Spinal cord (tissue), 10 donors: ENCODE measurements at places on chromosomes 7 and 10.

DNA sequence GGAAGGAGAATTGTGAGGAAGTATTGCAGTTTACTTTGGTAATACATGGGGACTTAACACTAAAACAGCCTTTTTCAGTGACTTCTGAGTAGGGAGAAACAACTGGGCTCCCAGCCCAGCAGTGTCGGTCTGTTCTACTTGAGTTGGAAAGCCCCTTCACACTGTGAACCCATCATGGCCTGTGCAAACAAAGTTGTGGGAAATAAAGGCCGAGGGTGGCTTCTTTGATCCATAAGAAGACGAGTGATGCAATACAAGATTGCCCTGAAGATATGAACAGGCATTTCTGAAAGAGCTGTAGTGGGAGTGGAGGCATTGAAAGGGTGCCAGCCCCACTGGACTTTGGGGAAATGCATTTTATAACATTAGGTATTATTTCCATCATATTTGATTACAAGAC is 28.3 kb downstream of the C10orf120 start:
- DNase-seq, result no peak

DNA sequence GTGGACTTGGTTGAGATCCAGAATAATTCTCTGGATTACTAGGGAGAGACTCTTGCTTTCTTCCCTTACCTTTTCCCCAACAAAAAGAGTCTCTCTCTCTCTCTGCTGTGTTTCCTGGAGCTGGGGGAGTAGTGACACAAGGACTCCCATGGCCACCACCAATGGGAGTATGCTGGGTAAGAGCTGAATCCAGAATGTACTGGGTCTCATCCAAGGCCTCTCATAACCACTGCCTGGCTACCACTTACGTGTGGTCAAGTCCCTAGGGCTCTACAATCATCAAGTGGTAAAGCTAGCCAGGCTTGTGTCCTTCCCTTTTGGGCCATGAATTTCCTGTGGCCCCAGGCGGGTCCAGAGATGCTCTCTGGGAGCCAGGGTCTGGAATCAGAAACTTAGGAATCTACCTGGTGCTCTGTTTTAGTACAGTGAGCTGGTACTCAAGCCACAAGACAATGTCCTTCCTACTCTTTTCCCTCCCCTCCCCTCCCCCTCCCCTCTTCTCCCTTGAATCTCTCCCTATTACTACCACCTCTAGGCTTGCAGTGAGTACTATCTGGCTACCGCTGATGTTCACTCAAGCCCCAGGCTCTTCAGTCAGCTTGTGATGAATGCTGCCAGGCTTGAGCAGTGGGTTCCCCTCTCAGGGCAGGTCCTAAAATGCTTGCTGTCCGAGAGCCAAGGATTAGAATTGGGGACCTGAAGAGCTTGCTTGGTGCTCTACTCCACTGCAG is 196.6 kb downstream of the BBS9 start:
- no peak for DNase-seq

GRCh38 chr10:113859261-113859660 is 4.8 kb downstream of the NHLRC2 start:
- DNase-seq, result no peak

- DNase-seq, result no peak
Observed at GRCh38 chr7:40382145-40382544, 247.3 kb downstream of the SUGCT start.

DNA sequence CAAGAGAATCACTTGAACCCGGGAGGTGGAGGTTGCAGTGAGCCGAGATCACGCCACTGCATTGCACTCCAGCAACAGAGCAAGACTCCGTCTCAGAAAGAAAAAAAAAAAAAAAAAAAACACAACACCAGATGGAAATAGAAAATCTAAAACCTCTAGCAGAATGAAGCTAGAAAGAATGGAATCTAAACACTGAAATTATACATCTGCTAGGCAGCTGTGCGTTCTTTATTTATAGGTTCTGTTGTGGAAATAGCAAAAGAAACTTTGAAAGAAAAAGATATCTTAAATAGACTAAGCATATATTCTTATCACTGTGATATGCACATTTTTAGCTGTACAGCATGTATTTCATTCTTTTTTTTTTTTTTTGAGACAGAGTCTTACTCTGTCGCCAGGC is 17.1 kb downstream of the BMPR1A start:
- no peak for DNase-seq

DNA sequence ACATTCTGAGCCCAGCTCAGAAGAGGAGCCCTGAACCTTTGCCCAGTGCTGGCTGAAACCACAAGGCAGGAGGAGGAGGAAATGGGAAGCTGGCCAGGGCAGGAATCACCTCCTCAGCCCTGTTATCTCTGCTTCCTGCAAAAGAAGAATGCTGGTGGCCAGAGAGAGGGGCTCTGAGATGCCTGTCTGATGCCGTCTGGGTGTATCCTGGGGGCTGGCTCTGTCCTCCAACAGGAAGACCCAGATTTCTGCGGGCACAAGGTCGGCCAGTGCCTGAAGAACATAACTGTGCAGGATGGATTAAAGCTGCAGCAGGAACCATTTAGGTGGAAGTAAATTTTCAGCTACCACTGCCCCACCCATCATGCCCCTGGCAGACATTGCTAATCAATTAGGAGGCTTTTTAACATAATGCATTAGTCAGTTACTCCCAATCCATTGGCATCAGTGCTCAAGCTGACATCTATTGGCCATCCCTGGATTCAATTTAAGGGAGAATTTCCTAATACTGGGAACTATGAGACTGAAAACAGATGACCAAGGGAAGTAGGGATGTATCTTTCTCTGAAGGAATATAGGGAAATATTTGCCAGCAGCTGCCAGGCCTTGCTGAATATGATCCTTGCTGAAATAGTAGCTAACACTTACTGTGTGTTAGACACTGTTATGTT is 67.7 kb downstream of the COL13A1 start:
- DNase-seq, result no peak

- no peak for DNase-seq
Observed at GRCh38 chr7:155043756-155044155, 26.4 kb upstream of the HTR5A start.

GRCh38 chr7:39252916-39253315 is 275.2 kb downstream of the POU6F2 start:
- DNase-seq, result no peak

- no peak for DNase-seq
Observed at GRCh38 chr7:47710201-47710935, 128.5 kb upstream of the TNS3 start.

DNA sequence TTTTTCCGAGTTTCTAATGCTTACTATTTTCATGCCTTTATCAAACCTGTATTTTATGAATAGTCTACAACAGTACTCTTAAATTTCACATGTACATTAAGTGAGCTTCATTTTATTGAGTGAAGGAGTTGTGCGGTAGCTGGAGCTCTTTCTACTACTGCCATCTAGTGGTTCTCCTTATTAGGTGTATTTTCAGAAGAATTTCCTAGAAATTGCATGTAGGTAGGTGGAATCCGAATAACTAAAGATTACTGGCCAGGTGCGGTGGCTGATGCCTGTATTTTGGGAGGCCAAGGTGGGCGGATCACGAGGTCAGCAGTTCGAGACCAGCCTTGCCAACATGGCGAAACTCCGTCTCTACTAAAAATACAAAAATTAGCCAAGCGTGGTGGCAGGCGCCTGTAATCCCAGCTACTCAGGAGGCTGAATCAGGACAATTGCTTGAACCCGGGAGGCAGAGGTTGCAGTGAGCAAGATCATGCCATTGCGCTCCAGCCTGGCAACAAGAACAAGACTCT is 38.3 kb downstream of the LRRC72 start:
- peak; percentile 91 for DNase-seq

GRCh38 chr7:21580073-21580521 is 37.3 kb downstream of the DNAH11 start:
- DNase-seq, result no peak

DNA sequence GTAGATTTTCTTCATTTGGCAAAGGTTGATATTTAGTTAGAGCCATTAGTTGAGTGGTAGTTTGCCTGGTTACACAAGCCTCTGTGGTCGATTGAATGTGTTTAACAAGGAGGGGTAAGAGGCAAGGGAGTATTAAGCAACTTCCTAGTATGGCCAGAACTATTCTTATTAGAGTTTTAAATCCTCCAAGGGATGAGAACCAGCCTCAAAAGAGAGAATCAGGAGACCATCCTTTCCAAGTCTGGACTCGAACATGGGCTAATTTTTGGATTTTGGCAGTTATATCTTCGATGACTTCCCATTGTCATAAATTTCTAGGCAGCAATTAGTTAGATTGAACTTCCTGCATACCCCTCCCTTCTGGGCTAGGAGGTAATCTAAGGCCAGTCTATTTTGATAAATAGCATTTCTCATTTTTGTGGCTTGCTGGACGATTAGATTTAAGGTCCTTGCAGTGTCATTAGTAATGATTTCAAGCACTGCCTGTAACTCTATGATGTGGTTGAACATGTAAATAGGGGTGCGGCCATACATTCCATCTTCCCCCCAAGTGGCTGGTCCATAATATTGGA is 219.5 kb upstream of the KCND2 start:
- DNase-seq, result no peak

GRCh38 chr10:117365612-117366011 is 9.6 kb downstream of the PDZD8 start:
- no peak for DNase-seq

DNA sequence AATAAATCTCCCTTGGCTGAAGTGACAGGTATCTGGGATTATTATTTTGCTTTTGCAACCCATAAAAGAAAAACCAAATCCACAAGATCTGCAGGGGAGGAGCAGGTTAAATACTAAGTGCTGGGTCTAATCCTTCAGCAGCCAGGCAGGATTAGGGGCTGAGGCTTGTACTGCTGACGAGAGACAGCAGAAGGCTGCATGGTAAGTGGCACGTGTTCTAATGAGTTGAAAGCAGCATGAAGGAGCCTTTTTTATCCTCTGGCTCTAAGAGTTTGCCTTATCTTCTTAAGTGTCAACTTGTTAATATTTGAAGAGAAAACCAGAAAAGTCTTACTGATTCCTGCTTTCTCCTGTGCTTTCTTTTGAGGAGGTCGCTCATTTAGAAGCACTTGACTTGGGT is 50.0 kb downstream of the LYZL2 start:
- DNase-seq, result no peak

- DNase-seq, result peak; percentile 92
Observed at GRCh38 chr10:31157123-31158010, 125.7 kb upstream of the ZNF438 start.

- DNase-seq, result no peak
Observed at GRCh38 chr7:50270531-50271018, 33.9 kb upstream of the IKZF1 start.

- no peak for DNase-seq
Observed at GRCh38 chr7:54166419-54166818, 375.8 kb upstream of the VSTM2A start.

DNA sequence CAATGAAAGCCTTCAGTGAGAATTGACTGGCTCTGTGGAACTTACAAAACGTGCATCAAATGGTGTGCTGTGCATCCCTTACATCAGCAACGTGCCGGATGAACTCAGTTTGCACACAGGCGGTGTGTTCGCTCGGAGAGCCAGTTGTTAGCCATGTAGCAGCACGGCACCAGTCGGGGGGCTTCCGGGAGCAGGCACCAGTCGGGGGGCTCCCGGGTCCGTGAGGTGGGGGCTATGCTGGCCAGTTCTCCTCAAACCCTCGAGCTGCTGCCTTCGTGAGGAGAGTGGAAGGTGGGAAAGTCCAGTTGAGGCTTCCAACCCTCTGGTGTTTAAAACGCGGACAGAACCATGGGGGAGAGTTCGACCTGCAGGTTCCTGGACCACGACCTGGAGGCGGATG is 34.9 kb upstream of the UTF1 start:
- DNase-seq, result no peak

DNA sequence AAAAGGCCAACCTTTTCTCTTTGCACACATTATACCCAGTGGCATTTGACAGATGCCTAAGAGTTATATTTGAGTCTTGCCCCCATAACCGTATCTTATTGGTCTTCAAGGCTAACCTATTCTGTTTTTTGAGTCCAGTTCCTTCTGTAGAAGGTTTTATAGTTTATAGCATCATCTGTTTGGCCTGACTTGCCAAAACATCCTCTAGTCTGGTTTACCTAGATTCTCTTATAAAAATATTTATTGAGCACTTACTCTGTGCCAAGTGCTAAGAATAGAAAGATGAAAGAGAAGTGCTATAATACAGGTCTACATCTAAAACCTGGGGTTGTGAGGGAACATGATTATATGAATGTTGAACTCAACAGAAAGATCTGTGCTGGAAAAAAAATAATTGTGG is 55.9 kb upstream of the PIP4K2A start:
- no peak for DNase-seq

GRCh38 chr7:37541810-37542443 is 93.3 kb upstream of the ELMO1 start:
- DNase-seq, result no peak

- DNase-seq, result no peak
Observed at GRCh38 chr7:37982423-37982822, 62.0 kb downstream of the EPDR1 start.

- no peak for DNase-seq
Observed at GRCh38 chr10:58436071-58436470, 50.9 kb downstream of the TFAM start.

- DNase-seq, result no peak
Observed at GRCh38 chr10:96374639-96374984, 15.8 kb upstream of the OPALIN start.

- no peak for DNase-seq
Observed at GRCh38 chr7:117132321-117133120, 179.2 kb downstream of the ST7 start.

DNA sequence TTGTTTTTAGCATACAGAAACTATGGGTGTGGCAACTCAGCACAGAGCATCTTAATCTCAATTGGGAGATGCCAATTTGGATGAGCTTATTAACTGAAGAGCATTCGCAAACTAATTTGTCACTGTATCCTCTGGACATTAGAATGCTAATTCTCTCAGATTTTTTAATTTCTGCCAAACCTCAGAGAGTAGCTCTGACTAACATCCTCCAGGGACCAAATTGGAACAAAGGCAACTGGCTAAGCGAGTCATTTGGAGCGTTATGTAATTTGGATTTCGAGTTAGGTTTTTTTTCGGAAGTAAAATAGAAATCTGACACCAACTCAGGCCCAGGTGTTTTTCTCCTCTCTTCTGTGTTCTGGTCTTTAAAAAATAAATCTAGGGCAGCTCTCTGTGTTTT is 201.9 kb downstream of the BMPER start:
- no peak for DNase-seq

- DNase-seq, result no peak
Observed at GRCh38 chr7:19139706-19140327, 5.4 kb downstream of the FERD3L start.

- no peak for DNase-seq
Observed at GRCh38 chr10:3605882-3606281, 179.1 kb downstream of the KLF6 start.

GRCh38 chr7:128836729-128837348 is 6.6 kb downstream of the FLNC start:
- no peak for DNase-seq

DNA sequence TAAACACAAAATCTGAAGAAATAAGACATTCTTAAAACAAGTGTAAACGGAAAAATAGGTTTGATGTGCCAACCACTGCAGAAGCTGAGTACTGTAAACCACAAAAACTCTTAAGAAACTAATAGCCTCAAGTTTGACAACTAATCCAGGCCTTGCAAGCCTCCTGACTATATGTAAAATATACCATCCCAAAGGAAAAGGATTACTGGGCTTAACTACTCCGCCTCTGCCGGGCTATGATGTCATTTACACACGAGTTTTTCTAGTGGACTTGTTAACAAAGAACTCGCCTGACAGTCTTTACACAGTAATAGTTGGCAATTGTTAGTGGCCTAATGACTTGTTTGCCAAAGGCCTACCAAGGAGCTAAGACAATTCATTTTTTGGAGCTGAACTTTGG is 2.1 kb downstream of the KIF5B start:
- DNase-seq, result no peak

GRCh38 chr7:22782616-22783232 is 39.9 kb downstream of the TOMM7 start:
- no peak for DNase-seq

GRCh38 chr10:6721480-6721879 is 141.4 kb upstream of the PRKCQ start:
- no peak for DNase-seq
